ENCODE measurements at places on chromosomes 12 and 14. TPM values are rescaled to one million over a fixed set of nuclear protein-coding genes. Genes with fewer than 3 reads are reported as not detected.

VDR gene
- total RNA-seq = 12.6 TPM

EEA1 gene
- total RNA-seq = 46.3 TPM

ARHGAP9 gene
- 10.0 TPM for total RNA-seq

NKX2-1 gene
- not detected for total RNA-seq

PPP1CC gene
- total RNA-seq = 107 TPM

EP400 gene
- 71.8 TPM for total RNA-seq

CARMIL3 gene
- 1.3 TPM for total RNA-seq

OAS2 gene
- total RNA-seq = 27.5 TPM

GALNT6 gene
- total RNA-seq = 9.9 TPM

SELPLG gene
- 4.3 TPM for total RNA-seq

RABGGTA gene
- total RNA-seq = 36.1 TPM

DNA sequence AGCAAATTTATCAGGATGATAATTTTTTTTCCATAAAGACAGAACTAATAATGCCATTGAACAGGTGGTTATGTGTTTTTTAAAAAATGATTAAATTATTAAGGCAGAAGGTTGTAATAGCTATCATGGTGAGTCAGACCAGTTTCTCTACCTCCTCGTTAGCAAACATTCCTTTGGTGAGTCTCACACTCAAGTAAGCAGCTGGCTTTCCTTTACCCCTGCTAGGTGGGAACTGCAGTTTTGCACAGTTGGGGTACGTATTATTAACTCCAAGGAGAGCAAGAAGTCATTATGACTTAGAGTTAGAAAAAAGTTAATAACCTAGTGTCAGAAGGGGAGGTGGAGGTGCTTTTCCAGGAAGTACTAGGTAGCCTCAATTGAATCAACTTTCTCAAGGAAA is 165.3 kb downstream of the SNAPC1 start:
- DNase-seq = no peak

- no peak for DNase-seq
Observed at GRCh38 chr12:30796313-30796780, 41.6 kb upstream of the CAPRIN2 start.

DNA sequence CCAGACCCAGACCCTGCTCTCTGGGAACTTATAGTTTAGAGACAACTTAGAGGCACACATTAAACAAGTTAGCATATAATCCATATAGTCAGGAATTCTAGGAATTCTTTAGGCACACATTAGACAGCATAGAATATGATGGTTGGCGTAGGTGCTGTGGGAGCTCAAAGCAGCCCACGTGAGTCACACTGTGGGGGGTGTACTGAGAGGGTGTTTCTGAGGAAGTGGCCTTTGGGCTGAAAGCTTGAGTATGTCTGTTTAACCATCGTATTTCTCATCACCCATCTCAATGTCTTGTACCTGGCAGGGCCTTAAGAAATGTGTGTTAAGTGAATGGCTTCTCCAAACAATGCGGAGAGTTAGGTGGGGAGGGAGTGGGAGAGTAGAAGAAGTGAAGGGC is 67.2 kb downstream of the TMEM30B start:
- no peak for DNase-seq

- DNase-seq = no peak
Observed at GRCh38 chr12:32031109-32031508, 71.9 kb downstream of the RESF1 start.

DNA sequence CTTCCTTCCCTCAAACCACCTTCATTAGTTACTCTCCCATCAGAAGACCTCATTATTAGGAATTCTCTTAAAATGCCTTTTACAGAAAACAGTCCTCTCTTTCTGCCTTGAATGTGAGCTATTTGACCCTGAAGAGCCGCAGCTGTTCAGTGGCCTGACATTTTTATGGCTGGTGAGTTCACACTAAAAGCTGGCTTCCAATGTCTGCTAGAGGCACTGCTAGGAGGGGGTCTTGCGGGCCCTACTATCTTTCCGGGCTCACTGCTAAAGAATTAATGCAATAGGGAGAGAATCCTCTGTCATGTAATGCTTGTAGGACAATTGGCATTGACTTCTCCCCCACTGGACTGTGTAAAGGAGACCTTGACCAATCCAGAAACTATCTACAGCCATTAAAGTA is 87.7 kb downstream of the GPR135 start:
- DNase-seq = no peak

DNA sequence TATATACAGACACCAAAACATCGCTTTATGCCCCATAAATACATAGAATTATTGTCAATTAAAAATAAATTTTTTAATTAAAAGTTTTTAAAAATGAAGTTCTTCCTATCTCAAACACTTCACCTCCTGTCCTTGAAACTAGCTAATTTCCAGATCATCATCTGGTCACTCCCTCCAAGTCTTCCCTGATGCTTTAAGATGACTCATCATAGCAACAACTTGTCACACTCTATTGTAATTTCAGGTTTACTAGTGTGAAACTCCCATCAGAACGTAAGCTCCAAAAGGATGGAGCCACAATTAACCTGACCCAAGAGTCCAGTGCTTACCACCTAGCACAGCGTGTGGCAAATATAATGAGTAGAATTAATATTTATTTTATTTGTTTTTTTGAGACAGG is 16.3 kb downstream of the GXYLT1 start:
- no peak for DNase-seq

GRCh38 chr12:2225696-2226095 is 172.9 kb downstream of the CACNA1C start:
- DNase-seq = no peak

DNA sequence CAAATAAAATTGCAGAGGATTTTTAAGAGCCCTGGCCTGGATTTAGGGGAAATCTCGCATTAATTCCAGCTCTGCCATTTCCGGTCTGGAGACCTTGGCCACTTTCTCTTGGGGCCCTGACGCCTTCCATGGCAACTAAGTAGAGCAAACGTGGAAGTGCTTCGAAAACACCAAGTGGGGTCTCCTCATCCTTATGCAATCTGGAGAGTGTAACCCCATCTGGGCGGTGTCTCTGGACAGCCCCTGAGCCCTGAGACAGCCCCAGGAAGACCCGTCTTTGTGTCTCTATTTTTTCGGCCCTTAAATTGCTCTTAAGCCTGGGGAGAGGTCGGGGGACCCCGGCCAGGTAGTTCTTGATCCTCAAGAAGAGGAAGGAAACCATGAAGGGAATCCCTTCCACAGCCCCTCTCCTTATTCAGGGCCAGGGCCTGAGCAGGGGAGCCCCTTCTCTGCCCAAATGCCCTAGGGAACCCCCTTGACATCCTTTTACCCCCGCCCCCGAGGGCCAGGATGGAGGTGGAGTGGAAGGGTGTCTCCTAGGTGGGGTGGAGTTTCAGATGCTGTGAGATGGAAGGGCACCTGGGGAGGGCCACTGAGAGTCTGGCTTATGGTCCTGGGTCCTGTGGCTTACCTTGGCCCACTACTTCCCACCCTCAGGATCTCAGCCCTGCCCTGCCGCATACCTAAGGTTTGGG is 17.6 kb upstream of the NR4A1 start:
- no peak for DNase-seq

GRCh38 chr14:76236172-76237130 is 84.7 kb downstream of the GPATCH2L start:
- no peak for DNase-seq

GRCh38 chr12:92019491-92020277 is 126.0 kb downstream of the BTG1 start:
- no peak for DNase-seq

GRCh38 chr12:120514002-120514401 is 15.0 kb downstream of the COQ5 start:
- DNase-seq = no peak

- DNase-seq = no peak
Observed at GRCh38 chr12:101637936-101638335, 43.2 kb downstream of the MYBPC1 start.

DNA sequence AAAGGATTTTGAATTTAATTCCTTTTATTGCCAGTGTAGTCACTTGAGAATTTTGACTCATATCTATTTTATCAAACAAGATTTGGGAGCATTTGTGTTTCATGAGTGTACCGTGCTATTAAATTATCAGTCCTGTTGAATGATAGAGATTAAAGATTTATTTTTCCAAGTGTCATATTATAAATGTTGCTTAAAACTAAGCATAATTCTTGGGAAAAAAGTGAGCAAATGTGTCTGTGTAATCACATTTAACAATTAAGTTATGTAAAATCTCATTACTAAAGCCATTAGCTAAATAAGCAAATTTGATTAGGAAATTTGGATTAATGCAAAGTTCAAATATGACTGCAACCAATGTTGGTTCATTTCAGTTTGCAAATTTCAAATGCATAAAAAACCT is 266.7 kb downstream of the TMTC2 start:
- no peak for DNase-seq

DNA sequence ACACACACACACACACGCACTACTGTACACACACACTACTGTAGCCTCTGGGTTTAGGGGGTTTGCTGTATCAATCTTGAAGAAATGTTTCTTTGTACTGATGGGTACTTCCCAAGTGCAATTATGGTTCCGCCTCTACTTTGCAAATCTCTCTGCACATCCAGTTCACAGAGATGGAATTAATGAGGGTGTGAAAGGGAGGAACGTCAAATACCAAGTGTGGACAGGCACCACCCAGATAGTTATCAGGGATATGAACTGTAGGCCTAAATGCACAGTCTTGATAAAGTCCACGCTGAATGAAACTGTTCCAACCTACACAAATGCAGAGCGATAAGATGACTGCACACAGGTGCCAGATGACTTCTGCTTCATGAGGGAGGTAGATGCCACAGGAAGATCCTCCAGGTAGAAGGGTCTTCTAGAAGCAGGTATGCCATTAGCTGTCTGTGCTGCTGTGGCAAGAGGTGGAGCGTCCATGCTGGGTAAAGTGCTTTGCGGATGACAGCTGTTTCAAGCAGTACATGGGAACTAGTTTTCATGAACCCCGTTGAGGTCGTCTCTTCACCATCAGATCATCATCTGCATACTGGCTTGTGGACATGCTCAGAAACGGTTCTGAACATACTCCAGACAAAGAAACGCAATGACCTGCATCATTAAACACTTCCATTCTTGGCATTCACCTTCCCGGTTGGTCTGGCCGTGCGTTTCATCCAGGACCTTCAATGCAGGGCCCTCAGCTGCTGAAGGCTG is 314.3 kb upstream of the RTL1 start:
- DNase-seq = peak; percentile 18

DNA sequence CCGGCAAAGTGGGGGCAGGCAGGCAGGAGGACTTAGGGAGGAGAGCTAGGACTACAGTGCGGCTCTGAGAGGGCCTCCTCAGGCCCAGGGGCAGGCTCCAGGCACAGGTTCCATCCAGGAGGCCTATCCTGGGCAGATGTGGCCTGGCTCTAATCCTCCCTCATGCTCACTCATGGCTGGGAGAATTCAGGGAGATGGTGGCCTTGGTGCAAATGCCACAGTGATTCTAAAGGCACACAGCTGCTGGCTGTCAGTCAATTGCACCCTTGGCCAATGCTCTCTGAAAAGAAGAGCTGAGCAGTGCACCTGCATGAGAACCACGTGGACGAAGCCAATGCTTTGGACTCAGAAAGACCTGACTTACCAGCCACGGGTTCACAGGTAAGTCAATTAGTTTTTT is 89.6 kb downstream of the C12orf75 start:
- DNase-seq = no peak

DNA sequence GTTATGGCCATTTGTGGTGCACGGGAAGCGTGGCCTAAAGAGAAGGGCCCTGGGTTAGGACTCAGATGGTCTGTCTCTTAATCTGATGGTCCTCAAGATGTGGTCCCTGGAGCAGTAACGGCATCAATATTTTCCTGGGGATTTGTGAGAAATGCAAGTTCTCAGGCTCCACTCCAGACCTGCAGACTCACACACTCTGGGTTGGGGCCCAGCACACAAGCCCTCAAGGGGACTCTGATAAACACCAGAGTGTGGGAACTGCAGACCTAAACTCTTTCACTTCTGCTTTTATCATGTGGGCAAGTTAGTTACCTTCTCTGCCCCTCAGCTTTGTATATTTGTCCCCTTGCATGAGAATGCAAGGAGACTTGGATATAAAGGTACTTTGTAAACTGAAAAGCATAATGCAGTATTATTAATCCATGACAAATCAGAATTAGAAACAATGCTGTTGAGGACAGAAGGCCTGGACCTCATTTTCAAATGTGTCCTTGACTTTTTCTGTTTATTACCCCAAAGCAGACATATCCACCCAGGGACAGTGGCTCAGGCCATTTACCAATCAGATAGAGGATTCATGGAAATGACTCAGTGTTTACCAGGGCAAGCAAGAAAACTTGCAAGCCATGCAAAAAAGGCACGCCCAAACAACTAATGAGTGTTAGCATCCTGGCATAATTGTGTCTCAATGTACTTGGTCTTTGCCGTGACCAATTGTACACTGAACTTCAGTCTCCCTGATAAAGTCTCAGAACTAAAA is 157.0 kb downstream of the ASCL1 start:
- no peak for DNase-seq

GRCh38 chr12:24797901-24798300 is 151.0 kb downstream of the BCAT1 start:
- DNase-seq = no peak

GRCh38 chr14:64721391-64721791 is 17.2 kb downstream of the PLEKHG3 start:
- peak; percentile 67 for DNase-seq

DNA sequence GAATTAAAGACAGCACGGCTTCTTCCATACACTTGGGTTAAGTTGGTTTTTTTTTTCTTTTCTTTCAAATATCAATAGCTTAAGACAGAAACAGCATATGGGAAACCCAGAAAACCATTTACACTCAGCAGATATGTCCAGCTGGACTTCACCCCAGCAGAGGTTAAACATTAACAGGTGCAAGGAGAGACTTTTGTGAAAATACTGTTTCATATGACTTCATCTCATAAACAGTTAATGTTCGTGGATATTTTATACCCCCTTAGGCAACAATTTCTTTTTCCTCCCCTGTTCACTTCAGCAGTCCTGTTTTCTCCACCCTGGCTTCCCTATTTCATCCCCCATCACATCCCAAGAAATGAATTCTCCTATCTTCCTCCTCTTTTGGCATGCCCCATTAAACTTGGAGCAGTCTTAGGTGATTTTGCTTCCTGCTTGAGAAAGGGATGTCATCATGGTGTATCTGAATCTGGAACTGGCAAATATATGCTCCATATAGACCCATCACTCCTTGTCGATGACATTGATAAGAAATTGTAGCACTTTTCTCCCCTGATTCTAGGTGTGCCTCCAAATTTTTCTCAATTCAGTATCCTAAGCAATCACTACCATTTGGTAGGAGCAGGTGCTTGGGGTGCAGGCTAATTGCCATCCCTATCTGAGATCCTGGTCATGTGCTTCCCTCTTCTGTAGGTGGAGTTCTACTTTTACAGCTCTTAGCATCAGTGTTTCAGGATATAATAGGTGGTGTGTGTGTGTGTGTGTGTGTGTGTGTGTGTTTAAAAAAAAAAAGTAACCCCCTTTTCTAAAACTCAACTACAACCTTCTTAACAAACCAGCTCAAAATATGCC is 67.9 kb downstream of the BMP4 start:
- DNase-seq = no peak

GRCh38 chr12:53205747-53206419 is 1.2 kb downstream of the ITGB7 start:
- DNase-seq = no peak

GRCh38 chr12:16352481-16352880 is 5.0 kb downstream of the MGST1 start:
- DNase-seq = no peak

- DNase-seq = no peak
Observed at GRCh38 chr12:91309450-91309849, 126.8 kb upstream of the DCN start.

Measured in ureter (tissue), 1 donor.